ENCODE measurements at places on chromosomes 11 and 22. TPM values are rescaled to one million over a fixed set of nuclear protein-coding genes. Genes with fewer than 3 reads are reported as not detected.
A peak's percentile ranks its signal among the peaks of the same experiment; 100 is the strongest.

The KCNQ1 gene
- not detected for total RNA-seq

GRCh38 chr11:65927904-65928397 lies 8.7 kb downstream of the DRAP1 start:
- DNase-seq: no peak

- DNase-seq: peak; percentile 62
Measured at GRCh38 chr11:2940147-2940920, 11.1 kb upstream of the PHLDA2 start.

GRCh38 chr11:44990665-44991064 lies 40.0 kb upstream of the TP53I11 start:
- no peak for DNase-seq

- DNase-seq: no peak
Measured at GRCh38 chr11:108654994-108655631, 9.8 kb upstream of the DDX10 start.

The WBP2NL gene
- total RNA-seq: not detected
